ENCODE measurements at places on chromosomes 1 and 21.

- no peak for DNase-seq
Measured at GRCh38 chr1:173496757-173497320, 19.7 kb downstream of the PRDX6 start.

DNA sequence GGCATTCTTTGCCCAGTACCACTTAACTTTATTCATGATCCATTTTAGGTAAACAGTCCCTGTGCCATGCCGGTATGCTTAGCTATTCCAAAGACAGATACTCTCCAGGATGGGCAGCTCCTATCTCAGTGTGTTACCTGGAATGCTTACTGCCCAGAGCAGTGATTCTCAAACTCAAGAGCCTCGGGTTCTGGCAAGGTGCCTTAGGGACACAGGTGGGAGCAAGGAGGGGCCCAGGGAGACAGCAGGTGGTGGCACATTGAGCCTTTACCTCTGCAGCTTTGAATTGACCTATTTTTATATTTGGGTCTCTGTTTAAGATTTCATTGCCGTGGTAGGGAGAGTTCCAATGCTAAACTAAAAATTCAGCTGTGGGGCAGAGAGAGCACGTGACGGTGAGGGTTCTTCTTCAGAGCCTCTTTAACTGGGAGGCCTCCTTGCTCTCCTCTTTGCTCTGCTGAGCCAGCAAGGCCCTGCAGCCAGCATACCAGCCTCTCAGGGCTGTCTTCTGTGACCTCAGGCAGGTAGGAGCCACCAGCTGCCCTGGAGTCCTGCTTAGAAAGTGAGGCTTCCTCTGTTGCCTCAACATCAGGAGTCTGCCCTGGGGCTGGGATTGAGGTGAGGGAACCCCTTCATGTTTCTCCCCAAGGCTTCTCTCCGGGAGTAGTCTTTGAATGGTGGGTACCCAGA, 20.2 kb downstream of the PHGDH start:
- DNase-seq = no peak

GRCh38 chr1:62263006-62263813, 56.0 kb downstream of the KANK4 start:
- DNase-seq = no peak

DNA sequence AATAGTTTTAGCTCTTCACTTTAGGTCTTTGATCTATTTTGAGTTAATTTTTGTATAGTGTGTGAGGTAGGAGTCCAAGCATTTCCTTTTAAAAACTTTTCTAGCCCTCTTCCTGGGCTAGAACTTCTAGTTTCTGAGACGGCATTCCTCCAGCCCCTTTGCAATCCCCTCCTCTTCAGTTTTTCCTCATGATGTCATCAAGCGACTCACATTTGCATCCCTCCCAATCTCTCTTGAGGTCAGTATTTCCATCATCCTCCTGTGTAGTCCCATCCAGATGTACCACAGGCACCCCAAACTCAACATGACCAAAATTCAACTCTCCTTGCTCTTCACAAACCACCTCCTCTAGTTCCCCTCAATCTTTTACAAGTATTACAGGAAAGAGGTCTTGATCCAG, 10.7 kb downstream of the HMGN2 start:
- DNase-seq = no peak

DNA sequence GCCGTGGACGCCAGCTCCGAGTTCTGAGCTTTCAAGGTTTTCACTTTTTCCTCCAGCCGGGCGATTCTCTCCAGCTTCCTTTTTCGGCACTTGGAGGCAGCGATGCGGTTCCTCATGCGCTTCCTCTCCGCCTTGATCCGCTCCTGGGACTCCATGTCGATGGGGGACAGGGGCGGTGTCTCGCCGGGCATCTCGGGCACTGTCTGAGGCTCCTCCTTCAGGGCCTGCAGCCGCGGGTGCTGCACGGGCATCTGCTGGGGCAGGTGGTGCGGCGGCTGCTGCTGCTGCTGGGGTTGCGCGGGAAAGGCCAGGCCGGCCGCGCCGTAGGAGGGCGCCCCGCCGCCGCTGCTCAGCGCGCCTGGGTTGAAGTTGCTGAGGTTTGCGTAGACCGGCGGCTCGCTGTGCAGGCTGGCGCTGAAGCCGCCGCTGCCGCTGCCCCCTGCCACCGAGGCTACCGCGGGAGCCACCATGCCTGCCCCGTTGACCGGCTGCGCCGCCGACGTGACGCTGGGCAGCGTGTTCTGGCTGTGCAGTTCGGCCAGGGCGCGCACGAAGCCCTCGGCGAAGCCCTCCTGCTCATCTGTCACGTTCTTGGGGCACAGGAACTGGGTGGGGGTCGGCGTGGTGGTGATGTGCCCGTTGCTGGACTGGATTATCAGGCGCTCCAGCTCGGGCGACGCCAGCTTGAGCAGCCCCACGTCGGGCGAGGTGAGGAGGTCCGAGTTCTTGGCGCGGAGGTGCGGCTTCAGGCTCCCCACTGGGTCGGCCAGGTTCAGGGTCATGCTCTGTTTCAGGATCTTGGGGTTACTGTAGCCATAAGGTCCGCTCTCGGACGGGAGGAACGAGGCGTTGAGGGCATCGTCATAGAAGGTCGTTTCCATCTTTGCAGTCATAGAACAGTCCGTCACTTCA, 1.4 kb downstream of the JUN start:
- DNase-seq = peak; percentile 47

DNA sequence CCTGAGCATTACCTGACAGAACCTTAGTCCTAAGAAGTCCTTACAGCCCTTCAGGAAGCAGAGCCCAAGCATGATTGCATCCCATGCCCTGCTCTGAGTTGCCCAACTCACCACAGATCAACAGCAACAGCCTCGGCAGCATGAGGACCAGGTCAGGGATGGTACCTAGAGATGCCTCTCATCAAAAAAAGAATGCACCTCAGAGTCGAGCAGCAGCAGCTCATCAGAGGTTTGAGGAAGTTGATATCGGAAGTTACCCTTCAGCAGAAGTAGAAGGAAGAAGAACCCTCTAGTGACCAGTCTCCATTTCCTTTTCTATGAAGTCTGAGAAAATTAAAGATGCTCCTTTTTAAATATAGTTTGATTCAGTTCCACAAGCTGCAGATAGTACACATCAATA, at the start of gene FCRL1:
TSS of gene FCRL1 (minus strand) at position 225 of the 400 bp plus-strand sequence. CDS start at position 142, 83 bp downstream.
- DNase-seq = no peak

GRCh38 chr21:37917612-37918011, 1.4 kb upstream of the KCNJ6 start:
- DNase-seq = no peak

DNA sequence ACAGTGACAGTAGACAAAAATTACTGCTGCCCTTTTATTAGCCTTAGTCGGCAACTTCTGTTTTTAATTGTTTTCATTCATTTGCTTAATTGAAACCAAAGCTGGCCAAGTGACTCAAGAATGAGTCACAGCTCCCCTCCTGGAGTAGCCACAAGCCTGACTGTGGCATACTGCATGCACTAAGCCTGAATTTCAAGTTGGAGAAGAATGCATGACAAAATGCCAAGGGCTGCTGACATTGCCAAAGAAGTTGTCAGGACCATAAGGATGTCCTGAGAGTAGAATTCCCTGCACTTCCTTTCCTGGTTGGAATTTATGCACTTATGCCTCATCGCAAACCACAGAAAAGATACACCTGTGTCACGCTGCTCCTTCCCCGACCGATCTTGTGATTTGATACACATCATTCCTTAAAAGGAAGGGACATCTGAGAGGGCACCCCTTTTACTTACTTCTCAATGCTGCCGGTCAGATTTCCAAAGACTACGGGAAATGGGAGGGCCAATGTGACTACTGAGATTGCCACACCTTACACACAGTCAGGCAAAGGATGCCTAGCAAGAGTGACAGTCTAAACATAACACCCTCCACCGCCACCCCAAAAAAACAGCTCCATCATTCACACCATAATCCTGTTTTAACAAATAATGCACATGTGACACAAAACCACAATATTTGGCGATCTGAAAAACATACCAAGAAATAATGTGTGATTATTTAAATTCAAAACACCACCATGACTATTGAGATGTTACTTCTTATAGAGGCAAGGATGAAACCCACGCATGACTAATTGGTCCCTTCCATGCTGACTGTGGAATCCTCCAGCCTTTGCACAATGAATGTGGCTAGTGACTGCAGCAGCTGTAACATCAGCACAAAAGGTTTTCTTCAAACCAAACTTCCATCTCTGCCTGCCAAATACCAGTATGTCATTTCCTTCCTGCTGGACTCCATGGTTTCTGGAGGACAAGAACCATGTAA, 28.2 kb downstream of the VAV3 start:
- peak; percentile 97 for DNase-seq

DNA sequence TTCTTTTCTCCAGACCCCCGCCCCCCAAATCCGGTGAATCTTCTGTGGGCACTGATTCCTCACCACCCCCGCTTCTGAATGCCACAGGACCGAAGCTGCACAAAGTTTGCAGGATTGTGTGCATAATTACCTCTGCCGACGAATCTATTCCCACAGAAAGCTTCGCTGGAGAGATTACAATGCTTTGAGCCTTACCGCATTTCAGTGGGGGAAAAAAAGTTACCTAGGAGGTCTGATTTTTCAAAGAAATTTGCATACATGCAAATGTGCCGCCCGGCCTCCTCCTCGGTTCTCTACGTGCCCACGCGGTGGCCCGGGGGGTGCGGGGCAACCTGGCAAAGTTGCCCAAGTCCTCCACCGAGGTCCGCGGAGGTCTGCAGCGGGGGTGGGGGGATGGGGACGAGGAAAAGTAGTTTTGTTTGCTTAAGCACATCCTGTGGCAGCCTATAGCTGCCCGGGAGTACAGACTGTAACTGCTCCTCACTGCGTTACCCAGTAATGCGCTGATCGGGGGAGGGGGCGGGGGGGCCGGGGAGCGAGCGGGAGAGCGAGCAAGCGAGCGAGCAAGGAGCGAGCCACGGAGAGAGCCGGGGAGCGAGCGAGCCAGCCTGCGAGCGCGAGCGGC, 563 bp upstream of the NFIA start:
- no peak for DNase-seq

DNA sequence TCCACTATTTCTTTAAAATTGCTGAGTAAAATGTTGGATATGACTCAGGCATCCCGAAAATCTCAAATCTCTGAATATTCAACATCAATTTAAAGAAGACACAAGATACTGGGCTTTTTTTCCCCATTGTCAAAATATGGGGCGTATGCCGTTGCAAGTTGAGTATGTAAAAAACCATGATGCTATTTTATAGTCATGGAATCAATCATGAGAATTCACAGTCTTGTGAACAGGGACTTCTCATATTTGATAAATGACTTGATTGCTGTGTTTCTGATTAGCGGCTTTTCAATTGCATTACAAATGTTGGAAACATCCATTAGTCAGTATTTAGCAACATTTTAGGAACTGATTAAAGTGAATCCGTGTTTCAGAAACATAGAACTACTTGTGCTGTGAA, 45.3 kb downstream of the SETD4 start:
- DNase-seq = no peak

DNA sequence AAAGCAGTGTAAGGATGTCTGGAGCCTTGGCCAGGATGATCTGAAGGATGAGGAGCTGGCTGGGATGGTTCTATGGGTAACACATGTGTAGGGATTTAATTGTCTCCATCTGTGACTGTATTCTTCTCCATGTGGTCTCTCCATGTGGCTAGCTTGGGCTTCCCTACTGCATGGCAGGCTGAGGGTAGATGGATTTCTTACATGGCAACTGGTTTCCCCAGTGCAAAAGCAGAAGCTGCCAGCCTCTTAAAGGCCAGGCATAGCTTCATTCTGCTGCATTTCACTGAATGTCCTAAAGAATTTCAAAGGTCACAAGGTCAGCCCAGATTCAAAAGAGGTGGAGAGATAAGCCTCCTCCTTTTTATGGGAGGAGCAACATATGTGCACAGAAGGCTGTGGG, 61.7 kb downstream of the XCL2 start:
- no peak for DNase-seq

GRCh38 chr1:248631354-248632008, 3.4 kb downstream of the OR2T11 start:
- DNase-seq = peak; percentile 7

DNA sequence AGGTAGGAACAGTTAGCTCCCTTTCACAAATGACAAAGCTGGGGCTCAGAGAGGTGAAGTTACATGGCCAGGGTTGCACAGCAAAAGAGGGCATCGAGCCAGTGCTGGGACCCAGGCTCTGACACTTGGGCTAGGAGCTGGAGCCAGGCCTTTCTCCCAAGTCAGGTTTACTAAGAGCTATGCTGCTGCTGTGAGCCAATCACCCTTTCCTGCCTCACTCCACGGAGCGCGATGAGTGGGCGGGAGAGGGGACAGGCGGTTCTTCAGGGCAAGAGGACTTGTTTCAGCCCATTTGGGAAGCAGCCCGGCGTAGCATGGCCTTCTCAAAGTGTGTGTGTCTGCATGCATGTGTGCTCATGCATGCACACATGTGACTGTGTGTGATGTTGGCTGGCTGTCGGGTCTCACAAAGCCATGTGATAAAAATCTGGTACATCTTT, 10.6 kb downstream of the ID3 start:
- no peak for DNase-seq

GRCh38 chr1:11566042-11566850, 87.3 kb downstream of the DISP3 start:
- DNase-seq = no peak

DNA sequence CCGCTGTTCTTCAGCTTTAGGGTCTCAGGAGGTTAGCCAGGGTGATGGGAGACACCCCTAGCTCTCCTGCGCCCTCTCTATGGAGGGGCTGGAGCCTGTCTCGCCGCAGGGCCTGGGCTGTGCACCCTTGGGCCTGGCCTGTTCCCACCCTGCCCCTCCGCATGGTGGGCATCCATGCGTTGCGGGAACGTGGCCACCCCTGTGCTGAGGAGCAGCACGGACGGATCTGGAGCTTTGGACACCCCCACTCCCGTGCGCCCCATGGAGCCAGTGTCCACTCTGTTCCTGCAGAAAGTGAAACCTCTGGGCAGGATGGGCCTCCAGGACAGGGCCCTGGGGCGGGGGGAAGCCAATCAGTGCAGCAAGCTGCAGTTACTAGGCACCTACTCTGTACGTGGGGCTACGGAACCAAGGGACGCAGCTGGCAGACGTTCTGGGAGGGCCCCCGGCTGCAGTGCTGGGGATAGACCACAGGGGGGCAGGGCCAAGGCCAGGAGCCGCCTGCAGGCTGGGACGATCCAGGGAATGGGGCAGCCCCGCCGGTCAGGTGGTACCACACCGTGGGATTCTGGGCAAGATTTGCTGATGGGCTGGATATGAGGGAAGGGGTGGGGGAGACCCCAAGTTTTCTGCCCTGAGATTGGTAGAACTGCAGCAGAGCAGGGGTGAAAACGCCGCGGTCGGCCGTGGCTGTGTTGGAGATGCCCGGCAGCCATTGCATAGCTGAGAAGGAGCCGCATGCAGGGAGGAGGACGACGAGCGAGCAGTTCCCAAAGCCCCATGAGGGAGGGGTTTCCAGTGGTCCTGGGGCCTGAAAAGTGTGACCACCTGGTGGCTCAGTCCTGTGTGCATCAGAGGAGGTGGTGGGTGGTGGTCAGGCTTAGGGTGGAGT, 43.3 kb downstream of the TP73 start:
- DNase-seq = peak; percentile 17

DNA sequence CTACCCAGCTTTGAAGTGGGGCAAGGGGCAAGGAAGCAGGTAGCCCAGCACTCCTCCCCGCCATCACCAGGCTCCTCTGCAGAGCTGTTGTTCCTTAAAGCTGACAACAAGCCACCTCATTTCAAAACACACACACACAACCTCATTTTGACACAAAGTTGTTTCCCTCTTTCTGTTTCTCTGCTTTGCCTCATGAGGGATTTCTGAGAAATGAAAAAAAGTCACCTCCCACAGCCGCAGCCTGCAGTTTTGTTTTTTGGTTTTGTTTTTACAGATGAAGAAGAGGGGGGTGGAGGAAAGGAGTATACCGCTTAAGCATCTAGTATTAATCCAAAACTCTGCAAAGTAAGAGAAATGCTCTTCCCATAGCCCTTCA, 12.1 kb downstream of the MCL1 start:
- no peak for DNase-seq

All from MG63 (cell line).